ENCODE measurements at places on chromosomes 4 and X.

DNA sequence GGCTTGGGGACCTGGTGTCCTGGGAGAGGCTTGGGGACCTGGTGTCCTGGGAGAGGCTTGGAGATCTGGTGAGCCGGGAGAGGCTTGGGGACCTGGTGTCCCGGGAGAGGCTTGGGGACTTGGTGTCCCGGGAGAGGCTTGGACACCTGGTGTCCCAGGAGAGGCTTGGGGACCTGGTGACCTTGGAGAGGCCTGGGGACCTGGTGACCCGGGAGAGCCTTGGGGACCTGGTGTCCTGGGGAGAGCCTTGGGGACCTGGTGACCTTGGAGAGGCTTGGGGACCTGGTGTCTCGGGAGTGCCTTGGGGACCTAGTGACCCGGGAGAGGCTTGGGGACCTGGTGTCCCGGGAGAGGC, 12.6 kb downstream of the SHOX start:
- no peak for DNase-seq

DNA sequence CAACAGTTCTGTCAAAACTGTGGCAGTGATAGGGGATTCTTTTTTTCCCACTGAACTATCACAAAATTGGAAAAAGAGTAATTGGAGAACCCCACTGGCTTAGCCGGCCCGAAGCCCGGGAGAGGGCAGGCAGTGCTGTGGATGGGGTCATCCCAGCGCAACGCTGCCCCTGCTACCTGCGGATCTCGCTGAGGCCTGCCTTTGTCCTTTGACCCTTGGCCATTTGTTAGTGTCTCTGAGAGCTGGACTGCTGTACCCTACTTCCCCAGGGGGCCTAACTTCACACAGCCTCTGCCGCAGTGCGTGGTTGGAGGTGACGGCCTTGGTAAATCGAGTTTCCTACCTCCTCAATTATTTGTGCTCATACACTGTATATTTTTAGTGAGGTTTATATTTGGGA, 43.0 kb upstream of the MSANTD1 start:
- no peak for DNase-seq

GRCh38 chrX:114015966-114016365, 567.9 kb upstream of the HTR2C start:
- no peak for DNase-seq

- DNase-seq: no peak
Measured at GRCh38 chrX:68749426-68749825, 79.4 kb upstream of the EFNB1 start.

DNA sequence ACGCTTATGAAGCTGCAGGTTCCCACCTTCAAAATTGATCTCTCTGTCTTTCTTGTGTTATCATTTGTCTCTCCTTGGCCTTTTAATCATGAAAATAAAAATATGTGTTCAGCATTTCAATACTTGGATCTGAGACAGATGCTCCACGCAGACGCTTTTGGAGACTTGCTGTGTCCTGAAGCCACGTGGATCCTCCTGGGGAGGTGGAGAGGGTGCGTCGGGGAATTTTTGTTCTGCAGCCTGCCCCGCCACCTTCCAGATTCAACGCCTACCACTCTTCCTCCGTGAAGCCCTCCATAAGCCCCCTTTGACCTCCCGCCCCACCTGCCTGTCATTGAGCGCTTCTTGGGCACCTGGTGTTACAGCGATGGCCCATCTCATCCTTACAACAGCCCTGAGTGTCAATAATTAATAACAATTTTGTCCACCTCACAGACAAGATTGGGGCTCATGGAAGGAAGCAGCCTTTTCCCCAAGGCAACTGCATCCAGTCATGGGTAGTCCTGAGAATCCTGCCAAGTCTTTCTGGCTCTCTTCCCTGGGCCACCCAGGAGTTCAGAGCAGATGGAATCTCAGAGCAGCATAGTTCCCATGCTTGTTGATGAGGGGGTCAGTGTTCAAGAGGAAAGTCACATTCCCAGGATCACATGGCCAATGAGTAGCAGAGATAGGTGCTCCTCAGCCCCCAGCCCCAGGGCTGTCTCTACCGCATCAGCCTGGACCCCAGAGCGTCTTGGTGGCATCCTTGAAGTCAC, 172.6 kb upstream of the PSAPL1 start:
- no peak for DNase-seq

- DNase-seq: peak; percentile 7
Measured at GRCh38 chrX:121322159-121322558, 274.7 kb downstream of the GLUD2 start.

GRCh38 chrX:10360116-10360515, 203.3 kb downstream of the CLCN4 start:
- DNase-seq: no peak

GRCh38 chr4:2142630-2143427, 83.7 kb downstream of the NAT8L start:
- DNase-seq: no peak

DNA sequence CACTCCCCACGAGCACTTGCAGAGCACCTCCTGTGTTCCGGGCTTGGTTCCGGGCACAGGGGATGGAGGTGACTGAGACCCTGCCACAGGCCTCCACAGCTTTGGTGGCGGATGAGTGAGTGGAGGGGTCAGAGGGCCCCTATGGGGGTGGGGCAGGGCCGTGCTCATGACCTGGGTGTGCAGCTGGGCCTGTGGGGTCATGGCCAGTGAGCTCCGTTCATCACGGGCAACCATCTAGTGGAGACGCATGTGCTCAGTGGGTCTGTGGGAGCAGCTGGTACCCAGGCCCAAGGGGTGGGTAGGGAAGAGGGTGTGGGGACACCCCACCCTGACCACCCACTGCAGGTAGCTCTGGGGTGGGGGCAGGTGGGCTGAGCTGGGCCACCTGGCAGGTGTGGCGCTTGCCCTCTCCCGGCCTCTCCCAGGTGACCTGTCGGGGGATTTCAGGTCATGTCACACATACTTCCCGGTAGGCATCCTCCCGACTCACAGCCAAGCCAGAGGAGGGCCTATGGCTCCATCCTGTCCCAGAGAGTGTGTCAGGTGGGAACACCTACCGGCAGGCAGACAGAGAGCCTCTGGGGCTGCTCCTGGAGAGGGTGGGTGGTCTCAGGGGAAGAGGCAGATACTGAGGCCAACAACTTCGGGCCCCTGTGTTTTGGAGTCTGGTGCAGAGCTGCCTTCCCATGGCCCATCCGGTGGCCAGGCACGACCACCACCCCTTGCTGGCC, 3.6 kb downstream of the PSAPL1 start:
- no peak for DNase-seq

GRCh38 chr4:18052158-18052557, 30.6 kb upstream of the LCORL start:
- DNase-seq: no peak

GRCh38 chr4:187016101-187016500, 292.4 kb upstream of the FAT1 start:
- DNase-seq: no peak

DNA sequence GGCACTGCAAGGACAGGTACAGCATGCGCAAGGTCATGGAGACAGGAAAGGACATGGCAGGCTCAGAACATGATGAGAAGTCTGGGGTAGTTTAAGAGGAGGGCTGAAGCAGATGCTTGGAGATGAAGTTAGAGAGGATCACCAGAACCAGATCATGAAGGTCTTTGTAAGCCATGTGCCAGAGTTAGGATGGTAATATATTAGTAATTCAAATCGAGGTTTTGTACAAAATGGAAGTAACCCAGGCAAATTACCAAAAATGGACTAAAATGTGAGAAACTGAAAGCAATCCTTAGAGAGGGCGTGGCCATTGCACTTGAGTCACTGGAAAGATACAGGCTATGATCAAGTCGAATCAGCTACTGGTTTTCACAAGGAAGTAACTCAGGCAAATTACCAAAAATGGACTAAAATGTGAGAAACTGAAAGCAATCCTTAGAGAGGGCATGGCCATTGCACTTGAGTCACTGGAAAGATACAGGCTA, 13.5 kb downstream of the RXFP1 start:
- DNase-seq: peak; percentile 64

- no peak for DNase-seq
Measured at GRCh38 chr4:107693132-107693531, 26.9 kb downstream of the PAPSS1 start.

- DNase-seq: no peak
Measured at GRCh38 chrX:8721536-8721935, 10.4 kb downstream of the ANOS1 start.

DNA sequence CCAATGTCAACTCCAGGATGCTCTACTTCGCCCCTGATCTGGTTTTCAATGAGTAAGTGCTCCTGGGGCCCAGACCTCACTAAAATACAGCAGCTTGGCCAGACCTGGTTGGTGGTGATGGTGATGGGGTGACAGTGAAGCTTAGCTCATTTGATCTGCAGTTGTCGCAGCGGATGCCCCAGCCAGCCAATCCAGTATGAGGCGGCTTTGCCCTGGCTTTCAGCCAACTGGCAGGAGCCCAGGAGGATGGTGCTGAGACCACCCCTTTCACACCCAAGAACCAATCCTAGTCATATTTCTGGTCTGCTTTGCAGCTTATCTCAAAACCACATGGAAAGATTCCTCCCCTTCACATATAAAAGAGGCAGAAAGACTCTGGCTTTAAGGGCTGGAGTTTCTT, 173.8 kb downstream of the AR start:
- DNase-seq: no peak

GRCh38 chrX:98029861-98030260, 1146.2 kb downstream of the RPA4 start:
- DNase-seq: no peak

DNA sequence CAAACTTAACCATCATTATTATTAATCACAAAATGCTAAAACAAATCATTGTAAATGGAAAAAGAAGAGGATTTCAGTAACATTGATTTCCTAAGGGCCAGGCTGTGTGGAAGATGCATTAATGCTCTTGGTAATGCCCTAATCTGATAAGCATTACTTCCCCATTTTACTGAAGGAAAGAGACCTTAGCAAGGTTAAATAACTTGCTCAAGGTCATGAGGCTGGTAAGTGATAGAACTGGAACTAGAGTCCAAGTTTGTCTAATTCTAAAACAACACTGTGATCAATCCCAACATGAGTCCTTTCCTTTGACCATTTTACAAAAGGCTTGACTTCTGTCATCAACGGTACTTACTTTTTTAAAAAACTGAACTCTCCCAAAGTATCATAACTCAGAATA, 32.6 kb downstream of the ADAMTS3 start:
- no peak for DNase-seq

- peak; percentile 99 for DNase-seq
Measured at GRCh38 chr4:169115897-169116254, 105.8 kb upstream of the CBR4 start.

DNA sequence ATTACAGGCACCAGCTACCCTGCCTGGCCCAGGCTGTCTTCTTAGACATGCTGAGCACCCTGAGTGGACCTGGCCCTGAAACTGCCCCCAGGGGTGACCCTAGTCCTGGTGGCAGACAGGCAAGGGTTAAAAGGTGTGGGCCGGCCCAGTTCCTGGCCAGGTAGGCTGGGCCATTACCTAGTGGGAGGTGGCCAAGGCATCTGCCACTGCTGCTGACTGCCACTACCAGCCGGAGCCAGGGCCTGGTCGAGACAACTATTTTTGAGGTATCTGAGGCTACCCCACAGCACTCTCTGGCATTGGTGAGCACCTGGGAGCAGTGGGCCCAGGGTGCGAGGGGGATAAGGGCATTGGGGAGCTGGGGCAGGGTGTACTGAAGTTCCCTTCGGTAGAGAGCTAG, at the start of gene CCDC120:
CCDC120 (plus strand) TSS at position 206 of the 400 bp plus-strand sequence. CDS start 3,043 bp downstream, outside the sequence.
- DNase-seq: peak; percentile 60

DNA sequence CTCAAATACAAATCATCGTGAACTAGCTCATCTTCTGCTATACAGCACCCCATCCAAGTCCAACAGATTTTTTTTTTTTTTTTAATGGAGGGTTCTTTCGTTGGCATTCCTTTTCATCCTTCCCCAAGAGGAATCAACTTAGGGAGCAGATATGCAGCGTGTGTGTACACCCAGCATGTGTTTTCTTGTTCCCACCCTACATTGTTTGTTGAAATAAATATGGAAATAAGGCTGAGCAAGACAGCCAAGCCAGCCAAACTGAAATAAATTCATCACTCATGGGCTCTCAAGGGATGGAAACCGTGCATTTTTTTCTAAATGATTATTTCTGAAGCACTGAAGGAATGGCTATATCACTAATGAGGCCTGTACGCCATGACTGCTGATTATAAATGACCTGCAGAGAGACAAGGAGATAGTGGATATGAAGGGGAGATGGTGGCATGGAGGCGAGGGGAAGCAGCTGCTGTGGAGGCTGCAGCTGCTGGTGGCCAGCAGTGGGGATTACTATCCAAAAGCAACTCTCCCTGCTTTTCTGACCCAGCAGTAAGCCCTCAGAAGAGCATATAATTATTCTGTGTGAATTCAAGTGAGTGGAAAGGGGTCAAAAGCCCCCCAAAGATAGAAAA, 173.9 kb downstream of the MGST2 start:
- DNase-seq: no peak

- DNase-seq: no peak
Measured at GRCh38 chr4:47415719-47416118, 47.8 kb downstream of the COMMD8 start.

DNA sequence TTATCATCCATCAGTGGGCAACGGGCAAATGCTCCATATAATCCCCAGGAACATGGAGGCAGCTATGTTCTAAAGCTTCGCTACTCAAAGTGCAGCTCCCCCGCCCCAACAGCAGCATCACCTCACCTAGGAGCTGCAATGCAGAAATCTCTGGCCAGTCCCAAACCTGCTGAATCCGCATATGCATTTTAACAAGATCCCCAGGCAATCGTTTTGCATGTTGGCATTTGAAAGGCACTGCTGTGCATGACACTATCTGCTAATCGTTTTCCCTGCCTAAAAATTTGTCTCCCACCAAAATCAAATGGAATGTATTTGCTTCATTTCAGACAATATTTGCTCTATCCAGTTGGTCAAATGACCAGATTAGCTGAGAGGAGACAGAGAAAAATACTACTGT, 15.2 kb downstream of the ADGRG2 start:
- no peak for DNase-seq

- no peak for DNase-seq
Measured at GRCh38 chr4:52212702-52213101, 161.6 kb downstream of the SPATA18 start.

DNA sequence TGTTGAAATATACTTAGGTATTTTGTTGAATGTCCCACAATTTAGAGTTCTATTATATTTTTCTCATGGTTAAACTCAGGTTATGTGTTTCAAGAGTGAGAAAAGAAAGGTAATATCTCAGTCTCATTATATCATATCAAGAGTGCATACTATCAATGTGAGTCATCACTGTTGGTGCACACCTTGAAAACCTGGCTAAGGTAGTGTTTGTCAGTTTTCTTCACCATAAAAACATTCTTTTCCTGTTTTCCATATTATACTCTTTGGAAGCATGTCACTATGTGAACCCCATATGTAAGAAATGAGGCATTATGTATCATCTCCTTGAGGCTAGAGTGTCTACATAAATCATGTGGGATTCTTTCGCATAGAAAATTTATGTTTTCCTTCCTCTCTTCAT, 307.6 kb upstream of the CTSO start:
- peak; percentile 78 for DNase-seq

DNA sequence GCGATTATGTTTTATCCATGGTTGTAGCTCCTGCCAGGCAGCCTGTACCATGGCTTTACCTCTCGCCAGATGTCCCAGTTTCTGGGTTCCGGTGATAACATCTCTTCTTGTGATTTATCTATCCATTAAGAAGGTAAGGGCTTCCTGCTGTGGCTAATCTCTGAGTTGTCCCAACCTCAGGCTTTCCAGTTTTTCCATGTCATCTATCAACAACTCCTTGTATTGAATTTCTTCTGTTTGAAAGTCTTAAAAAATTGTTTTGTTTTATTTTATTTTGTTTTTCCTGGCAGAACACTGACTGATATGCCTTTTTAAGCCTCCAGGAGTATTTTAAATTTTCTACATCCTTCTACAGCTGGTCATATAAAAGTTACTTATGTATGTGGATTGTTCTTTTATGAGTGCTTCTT, 241.9 kb downstream of the ANTXR2 start:
- no peak for DNase-seq

Data from epithelial cell of esophagus (primary cell).